NCI-H1436 (cell line): ENCODE measurements at places on chromosomes 16 and 17.

DNA sequence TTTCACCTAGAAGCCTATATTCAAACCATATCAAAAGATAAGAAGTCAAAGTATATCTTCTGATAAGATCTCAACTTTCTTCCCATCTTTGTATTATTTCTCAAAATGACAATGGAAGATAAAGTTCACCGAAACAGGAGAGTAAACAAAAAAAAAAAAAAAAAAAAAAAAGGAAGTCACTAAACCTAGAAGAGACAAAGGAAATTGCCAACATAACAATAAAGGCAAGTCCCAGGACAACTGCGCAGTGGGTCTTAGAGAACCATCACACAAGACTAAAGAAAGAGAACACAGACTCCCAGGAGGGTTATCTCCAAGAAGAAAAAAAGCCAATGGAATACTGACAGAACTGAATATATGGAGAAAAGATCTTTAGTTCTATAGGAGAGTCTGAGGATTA lies 65.7 kb downstream of the SMURF2 start:
- no peak for DNase-seq

DNA sequence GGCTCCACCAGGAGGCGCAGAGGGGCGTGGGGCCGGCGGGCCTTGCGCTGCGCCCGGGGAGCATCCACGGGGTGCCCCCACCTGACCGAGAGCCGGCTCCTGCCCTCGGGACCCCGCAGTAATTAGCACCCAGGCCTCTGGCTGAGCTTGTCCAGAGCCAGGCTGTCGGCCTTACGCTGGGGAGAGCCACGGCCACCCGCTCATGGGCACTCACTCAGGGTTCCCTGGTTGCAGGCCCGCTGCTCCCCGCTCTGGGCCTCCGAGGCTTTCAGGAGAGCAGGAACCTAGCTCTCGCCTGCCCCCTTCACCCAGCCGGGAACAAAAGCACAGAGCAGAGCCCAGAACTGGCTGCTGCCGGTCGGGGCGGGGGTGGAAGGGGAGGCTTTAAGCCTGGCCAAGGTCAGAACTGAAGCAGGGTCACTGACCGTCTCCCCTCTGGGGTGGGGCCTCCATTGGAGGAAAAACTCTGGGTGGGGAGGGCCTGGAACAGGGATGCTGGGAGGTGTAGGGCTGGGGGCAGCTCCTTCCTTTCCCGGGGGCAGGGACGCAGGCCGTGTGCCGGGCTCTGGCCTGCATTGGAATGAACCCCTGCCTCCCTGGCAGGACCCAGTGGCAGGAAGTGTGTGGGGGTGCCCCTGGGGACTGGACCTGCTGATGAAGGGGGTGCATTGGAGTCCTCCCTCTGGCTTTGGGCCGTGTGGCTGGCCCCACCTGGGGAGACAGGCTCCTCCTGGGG lies 12.3 kb downstream of the GLIS2 start:
- DNase-seq, result no peak

DNA sequence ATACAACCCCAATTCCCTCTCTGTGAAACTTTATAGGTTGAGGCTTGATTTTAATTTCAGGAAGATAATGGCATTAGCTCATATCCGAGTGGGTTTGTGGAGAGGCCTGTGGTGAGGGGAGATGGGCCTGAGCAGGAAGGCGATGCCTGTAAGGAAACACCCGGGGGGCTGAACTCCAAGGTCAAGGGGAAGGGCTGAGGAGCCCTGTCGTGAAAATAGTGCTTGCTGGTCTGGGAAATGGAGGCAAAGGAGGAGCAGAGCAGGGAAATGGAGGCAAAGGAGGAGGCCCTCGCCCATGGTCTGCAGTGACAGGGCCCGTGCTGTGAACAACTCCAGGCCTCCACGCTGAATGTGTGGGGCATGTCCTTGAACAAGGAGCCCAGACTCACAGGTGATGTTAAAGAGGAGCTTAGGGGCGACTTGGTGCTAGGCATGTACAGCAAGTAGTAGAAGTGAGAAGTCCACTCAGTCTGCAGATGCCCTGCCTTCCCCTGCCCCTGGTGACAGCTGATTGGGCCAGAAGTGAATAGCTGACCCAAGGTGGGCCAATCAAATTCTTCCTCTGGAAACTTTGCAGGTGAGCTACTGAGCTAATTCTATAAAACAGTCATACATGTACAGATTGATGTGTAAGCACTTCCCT lies 38.1 kb downstream of the MRPS23 start:
- peak; percentile 75 for DNase-seq

GRCh38 chr17:5888811-5889210 lies 181.4 kb upstream of the WSCD1 start:
- no peak for DNase-seq

- DNase-seq, result no peak
These were observed 12.8 kb upstream of the DBNDD1 start for GRCh38 chr16:90031931-90032673.

DNA sequence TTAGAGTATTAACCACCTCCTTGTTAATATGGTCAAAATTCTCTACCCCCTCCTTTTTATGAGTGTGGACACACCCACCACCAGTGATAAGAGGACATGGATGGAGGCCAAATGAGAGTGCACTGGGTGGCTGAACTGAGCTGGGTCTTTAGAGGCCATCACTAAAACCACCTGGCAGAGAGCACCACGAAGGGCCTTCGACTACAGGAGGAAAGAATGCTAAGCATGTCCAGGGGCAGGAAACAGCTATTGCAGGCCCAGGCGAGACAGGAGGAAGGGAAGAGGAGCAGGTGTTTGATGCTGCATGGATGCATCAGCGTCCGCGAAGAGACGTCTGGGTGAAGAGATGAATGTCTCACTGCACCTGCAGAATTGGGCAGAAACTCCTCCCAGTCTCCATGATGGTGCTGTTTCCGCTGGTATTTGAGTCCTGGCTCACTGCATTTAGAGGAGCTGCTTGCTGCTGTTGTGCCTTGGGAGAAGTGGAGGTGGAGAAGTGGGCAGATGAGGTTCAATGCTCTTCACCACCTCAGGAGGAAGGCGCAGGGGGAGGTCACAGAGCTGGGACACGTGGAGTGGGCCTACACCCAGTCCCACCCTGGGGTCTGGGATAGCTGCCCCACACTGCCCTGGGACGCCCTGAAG lies 33.2 kb downstream of the SPHK1 start:
- no peak for DNase-seq

DNA sequence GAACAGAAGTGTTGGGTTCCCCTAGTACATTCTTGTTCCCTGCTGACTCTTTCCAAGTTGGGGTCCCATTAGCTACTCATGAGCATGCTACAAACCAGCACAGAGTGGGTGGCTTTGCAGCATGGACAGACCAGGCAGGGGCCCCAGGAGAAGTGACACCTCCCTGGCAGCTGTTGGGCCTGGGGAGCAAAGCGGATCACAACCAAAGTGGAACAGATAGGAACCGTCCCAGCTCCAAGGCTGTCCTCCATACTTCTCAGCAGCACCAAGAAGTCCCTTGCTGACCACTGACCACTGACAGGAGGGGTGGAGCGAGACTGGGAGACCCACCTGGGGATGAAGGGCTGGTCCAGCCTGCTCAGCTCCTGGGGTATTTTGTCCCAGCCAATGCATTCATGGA lies 12.4 kb upstream of the GFAP start:
- DNase-seq, result no peak

DNA sequence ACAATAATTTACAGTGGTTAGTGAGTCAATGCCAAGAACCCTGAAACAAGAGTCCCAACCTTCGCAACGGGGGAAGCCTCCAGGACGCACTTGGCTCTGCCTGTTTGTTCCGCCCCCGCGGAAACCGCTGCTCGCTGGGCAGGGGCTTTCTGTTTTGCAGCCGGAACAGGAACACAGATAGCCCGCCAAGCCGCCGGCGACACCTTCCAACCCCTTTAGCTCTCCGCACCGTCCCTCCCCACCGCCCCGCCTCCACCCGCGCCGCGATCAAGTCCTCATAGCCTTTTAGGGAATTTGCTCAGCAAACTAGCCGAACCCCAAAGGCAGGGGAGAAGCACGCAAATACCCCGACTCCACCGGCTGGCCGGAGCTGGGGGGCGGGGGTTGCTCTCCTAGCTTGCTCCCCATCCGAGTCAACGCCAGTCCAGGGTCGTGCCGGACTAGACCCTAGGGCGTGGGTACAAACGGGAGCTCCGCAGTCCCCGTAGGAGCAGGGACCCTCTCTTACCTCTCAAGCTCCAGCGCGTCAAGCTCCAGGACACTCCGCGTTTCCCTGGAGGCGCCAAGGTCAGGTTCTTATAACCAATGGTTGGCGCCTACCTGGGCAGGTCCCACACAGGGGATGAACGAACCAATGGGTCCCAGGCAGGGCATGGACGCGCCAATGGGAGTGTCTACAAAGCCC lies at the start of gene SLFN13:
TSS of gene SLFN13 (minus strand) at position 553 of the 685 bp plus-strand sequence. CDS start 3,086 bp downstream, outside the sequence.
- peak; percentile 50 for DNase-seq

DNA sequence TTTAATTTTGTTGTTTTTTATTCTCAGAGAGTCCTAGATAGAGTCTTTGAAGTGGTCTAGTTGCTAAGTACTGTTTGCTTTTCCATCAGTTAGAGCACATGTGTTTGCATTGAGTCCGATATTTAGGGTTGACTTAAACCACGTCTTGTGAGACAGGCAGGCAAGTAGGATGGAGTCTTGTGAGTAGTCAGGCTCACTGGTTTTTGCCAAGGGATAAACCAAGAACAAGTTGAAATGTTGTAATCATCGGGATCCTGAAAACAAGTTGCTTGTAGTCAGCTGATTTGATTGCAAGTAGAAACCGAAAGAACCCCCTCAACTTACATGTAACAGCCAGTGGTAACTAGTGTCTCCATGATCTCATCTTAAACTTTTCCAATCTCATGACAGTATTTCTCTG lies 17.2 kb downstream of the ATP6V0A1 start:
- no peak for DNase-seq

GRCh38 chr16:88755745-88756443 lies 29.1 kb downstream of the PIEZO1 start:
- no peak for DNase-seq

DNA sequence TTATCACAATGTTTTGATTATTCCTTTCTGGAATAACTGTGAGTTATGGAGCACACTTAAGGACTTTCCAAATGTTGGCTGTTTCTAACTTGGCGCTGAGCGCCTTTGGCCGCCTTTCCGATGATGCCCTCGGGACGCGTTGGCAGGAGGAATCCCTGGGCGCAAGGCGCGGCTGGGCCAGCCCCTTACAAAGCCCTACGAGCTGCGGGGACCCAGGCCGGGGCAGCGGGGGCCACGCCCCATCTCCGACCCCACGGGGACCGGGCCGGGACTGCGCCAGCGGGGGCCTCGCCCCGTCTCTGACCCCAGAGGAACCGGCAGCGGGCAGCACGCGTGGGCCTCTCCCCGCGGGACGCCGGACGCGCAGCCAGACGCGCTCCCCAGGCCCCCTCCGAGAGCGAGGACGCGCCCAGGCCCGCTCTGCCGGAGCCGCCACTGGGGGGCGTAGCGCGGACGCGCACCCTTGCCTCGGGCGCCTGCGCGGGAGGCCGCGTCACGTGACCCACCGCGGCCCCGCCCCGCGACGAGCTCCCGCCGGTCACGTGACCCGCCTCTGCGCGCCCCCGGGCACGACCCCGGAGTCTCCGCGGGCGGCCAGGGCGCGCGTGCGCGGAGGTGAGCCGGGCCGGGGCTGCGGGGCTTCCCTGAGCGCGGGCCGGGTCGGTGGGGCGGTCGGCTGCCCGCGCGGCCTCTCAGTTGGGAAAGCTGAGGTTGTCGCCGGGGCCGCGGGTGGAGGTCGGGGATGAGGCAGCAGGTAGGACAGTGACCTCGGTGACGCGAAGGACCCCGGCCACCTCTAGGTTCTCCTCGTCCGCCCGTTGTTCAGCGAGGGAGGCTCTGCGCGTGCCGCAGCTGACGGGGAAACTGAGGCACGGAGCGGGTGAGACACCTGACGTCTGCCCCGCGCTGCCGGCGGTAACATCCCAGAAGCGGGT lies at the start of gene GAA:
TSS of gene GAA (plus strand) at position 571 of the 935 bp plus-strand sequence. CDS start 3,006 bp downstream, outside the sequence.
- DNase-seq, result peak; percentile 91

DNA sequence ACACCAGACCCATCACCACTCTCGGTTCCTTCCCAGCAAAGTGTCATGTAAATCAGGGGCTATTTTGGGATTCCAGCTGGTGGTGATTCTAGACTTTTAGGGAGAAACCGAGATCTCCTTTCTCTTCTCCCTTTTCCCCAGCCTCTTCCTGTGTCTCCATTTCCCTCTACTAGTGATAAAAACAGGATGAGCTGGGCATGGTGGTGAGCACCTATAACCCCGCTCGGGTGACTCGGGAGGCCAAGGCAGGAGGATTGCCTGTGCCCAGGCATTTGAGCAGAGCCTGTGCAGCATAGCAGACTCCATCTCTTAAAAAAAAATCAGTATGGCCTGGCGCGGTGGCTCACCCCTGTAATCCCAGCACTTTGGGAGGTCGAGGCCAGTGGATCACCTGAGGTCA lies 6.1 kb downstream of the TBX21 start:
- DNase-seq, result no peak

DNA sequence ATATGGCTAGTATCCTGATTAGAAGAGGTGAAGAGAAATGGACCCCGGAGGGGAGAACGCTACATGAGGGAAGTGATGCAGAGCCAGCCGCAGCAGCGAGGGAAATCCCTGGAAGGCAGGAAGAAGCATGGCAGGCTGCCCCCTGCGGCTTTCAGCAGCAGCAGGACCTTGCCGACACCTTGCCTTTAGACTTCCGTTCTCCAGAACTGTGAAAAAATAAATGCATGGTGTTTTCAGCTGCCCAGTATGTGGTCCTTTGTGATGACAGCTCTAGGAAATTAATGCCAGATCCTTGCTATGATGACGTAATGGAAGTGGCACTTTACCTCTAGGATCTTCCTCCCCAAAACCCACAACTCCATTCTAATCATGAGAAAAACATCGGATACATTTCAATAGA lies 9.7 kb upstream of the ZFP1 start:
- no peak for DNase-seq

DNA sequence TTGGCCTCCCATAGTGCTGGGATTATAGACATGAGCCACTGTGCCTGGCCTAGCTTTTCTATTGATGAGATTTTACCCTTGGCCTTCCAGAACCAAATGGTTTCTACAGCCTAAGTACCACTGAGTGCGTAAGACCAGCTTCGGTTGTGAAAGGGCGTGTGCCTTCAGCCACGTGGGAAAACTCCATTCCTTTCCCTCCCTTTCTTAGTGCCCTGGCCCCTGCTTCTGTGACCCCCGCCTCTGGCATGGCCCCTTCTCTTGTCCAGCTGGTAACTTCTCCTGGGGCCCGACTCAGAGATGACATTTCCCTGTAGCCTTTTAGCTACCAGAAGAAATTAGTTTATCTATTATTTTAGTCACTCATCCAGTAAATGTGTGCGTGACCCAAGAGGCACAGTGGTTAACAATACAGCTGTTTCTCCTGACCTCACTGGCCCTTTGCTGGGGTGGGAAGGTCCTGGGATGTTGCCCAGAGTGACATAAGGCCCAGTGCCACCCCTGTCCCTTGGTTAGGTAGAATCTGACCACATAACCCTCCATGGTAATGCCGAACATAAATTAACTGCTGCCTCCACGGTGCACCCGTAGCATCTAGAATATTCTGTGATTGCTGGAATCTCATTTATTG lies 97.3 kb downstream of the PLCG2 start:
- DNase-seq, result no peak
